NCI-H2081 (cell line): ENCODE measurements at places on chromosomes 13 and 19.

- DNase-seq, result no peak
These were observed 195.1 kb downstream of the RFC3 start for GRCh38 chr13:34013061-34013460.

- DNase-seq, result no peak
These were observed 5.0 kb downstream of the IZUMO4 start for GRCh38 chr19:2101417-2102335.

- no peak for DNase-seq
These were observed at the start of gene SIGLEC6 for GRCh38 chr19:51531349-51532315. Gene SIGLEC6, minus strand, starts transcription at chr19:51531670. Its CDS starts 22 bp downstream, at chr19:51531648.

DNA sequence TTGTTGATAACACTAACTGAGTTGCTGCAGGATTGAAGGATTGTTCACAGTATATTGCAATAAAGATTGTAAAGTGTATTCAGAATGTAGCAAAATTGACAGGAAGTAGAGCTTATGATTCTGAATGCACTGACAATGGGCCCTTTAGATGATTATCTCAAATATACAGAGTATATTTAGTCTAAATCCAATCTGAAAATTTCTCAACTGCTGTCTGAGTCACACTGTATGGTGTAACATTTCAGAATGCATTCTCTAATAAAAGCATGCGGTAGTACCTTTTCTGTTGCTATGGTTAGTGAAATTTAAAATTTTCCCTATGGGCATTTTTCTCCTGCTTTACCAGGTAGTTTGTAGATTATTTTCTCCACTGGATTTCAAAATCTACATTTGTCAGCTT, 365.2 kb downstream of the PCDH17 start:
- DNase-seq, result no peak

DNA sequence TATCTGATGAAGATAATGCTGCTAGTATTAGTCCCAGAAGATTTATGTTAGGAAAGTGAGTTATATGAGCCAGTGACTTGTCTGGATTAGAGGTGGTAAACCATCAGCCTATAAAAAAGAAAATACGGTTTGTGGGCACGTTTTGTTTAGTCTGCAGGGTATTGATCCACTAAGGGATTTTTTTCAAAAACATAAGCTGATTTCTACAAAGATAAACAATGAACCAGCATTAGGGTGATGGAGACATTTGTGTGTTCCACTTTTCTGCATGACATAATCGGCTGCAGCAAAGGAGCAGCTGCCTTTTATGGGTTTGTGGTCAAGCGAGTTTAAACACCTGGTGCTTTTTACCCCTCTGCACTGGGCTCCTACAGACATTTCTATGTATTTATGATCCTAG, 836.4 kb upstream of the GPC6 start:
- DNase-seq, result peak; percentile 88

DNA sequence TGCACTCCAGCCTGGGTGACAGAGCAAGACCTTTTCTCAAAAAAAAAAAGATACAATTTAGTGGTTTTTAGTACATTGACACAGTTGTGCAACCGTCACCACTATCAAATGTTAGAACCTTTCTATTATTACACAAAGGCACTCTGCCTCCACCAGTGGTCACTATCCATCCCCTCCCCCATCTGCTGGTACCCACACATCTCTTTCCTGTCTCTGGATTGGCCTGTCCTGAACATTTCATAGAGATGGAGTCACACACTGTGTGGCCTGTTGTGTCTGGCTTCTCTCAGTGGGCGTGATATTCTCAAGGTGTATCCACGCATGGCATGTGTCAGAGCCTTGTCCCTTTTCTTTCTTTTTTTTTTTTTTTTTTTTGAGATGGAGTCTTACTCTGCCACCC, 11.2 kb downstream of the KDM4B start:
- DNase-seq, result no peak

- no peak for DNase-seq
These were observed 10.8 kb downstream of the TRPM4 start for GRCh38 chr19:49168421-49168820.

DNA sequence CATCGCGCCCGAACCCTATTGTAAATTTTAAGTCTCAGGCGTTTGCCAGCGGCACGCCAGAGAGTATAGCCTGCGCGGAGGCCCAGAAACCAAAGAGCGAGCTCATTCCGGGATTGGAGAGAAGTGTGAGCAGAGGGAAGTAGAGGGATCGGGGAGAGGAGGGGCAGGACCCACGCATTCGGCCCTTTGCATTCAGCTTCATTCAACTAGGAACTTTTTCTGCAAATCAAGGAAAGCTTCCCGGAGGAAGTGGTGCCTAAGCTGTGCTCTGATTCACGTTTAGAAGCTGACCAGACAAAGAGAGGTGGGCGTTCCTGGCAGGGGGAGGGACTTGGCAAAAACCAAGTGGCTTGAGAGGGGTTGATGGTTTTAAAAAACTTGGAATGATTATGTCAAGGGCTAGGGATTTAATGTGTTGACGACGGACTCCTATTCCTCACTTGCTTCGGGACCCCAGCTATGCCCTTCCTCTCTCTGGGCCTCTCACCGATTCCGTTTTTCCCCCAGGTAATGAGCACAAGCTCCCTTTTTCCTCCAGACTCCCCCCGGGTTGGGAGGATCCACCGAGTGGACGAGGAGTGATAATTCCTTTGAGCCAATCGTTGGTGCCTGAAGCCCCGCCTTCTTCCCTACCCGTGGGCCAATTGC, 811 bp upstream of the PRMT1 start:
- peak; percentile 91 for DNase-seq

GRCh38 chr13:85575110-85575509, 224.1 kb downstream of the SLITRK6 start:
- no peak for DNase-seq

DNA sequence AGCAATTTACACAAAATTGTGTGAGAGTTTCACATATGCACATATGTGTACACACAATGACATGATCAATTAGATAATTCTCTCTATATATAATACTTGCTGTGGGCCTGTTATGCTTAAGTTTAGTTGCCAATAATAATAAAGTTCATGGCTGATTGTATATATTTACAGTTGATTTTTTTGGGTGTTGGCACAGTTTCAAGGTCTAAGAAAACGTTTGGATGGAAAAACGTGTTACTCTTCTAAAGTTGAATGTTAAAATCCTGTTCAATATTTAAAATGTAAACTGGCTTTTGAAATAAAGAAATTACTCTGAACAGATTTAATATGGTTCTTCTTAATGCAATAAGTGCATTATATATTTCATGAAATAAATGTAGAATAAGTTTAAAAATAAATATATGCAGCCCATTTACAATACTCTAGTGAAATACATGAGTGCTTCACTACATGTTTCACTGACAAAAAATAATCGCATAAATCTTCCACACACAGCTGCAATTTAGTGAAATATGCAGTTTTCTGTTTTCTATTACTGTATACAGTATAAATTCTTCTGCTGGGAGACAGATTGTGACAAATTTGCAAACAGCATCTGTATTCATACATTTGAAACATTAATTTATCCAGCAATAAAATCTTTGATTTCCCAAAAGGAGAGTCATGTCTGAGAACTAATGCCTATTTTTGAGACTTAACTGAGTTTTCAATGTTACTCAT, 586.9 kb upstream of the KLHL1 start:
- no peak for DNase-seq

DNA sequence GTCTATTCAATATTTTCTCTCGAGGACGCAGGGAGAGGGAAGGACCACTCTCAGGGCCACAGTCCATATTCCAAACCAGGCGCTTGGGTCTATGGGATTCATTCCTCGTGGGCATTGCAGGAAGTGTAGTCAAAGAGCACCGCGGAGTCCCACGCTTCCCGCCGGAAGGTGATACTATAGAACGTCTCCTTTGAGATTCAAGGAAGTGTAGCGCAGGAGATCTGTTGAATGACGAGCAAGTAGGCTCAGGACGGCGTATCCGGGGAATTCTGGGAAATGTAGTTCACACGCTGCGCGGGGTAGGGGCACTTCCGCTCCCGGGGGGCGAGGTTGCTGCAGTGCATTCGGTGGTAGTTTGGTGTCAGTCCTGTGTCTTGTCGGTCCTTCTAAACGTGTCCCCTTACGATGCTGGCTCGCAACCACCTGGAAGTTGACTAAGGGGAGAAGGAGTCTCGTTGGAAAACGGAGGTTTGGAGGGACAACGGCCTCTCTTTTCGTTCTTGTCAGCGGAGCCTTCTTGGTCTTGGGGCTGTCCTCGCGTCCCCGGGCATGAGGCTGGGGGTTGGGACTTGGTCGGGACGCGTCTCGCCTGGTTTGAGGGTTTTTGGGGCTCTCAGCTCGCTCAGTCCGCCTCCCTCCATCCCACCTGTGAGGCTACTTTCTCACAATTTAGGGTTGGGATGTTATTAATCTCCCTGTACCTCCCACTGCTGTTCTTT, at the start of gene ZNF284:
Gene ZNF284 (plus strand): TSS at position 336 of the 719 bp plus-strand sequence. CDS start 4,231 bp downstream, outside the sequence.
- DNase-seq, result peak; percentile 85

DNA sequence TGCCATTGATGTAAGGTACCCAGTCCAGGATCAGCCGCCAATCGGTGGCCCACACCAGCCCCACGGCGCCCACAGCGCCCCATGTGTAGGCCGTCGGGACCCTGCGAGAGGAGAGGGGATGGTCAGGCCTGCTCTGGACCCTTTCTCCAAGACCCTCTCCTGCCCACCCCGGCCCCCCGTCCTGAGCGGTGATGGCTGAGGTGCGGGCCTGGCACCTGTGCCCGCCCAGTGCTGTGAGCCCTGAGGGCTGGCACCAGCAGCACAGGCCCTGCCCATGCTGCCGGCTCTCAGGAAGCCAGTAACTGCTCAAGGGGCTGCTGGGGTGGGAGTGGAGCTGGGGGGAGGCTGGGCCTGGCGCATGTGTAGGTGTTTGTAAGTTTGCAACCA, 5.8 kb downstream of the UQCR11 start:
- no peak for DNase-seq

- DNase-seq, result peak; percentile 7
These were observed 526 bp downstream of the NFIX start for GRCh38 chr19:12995596-12996405.

- no peak for DNase-seq
These were observed 7.6 kb upstream of the GPI start for GRCh38 chr19:34357431-34357830.

- no peak for DNase-seq
These were observed 23.6 kb downstream of the TUBA3C start for GRCh38 chr13:19158006-19158405.

GRCh38 chr13:37546087-37546486, 52.5 kb downstream of the POSTN start:
- no peak for DNase-seq

DNA sequence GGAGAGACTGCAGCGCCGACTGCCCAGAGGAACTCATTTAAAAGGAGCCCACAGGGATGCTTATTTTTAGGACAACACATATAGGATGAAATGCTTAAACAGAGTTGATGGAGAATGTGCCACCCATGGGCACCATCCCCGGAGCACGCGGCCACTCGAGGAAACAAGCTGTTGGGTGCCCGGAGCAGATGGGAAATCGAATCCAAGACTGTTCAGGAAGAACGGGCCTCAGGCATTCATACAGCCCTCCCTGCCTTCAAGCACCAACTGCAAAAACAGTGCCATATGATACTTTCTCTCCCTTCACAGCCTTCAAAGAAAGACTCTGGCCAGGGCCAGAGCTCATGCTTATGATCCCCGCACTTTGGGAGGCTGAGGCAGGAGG, 40.2 kb downstream of the RAB20 start:
- no peak for DNase-seq

- peak; percentile 20 for DNase-seq
These were observed 6.6 kb downstream of the EML2 start for GRCh38 chr19:45632468-45633196.

DNA sequence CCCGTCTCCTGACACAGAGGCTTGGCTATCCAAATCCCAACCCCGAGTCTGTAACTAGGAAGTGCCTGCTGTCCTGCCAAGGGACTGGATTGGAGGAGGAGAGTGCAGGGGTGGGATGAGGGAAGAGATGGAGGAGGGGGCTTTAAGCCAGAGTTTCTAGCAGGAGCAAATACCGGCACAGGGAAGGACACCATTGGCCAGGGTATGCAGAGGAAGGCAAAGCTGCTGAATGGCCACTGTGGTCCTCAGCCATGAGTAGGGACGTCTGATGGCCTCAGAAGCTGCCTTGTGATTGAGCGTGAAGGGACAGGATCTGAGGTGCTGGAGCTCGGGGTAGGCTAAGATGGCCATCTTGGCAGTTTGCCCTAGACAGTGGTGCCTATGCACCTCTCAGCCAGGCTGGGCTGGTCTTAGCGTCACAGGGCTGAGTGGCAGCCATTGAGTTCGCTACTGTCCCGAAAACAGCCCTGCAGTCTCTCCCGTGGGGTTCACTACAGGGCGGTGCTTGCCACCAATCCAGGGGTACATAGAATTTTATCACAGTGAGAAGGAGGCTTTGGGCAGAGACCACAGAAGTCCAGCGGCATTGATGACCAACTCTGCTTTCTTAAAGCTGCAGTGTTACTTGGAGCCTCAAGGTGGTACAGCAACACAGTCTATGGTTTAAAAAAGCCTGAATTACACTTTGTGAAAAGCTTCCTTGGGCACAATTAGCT, 61.8 kb downstream of the AKAP11 start:
- peak; percentile 38 for DNase-seq

- DNase-seq, result peak; percentile 94
These were observed 31.2 kb downstream of the GADD45B start for GRCh38 chr19:2507109-2507508.

DNA sequence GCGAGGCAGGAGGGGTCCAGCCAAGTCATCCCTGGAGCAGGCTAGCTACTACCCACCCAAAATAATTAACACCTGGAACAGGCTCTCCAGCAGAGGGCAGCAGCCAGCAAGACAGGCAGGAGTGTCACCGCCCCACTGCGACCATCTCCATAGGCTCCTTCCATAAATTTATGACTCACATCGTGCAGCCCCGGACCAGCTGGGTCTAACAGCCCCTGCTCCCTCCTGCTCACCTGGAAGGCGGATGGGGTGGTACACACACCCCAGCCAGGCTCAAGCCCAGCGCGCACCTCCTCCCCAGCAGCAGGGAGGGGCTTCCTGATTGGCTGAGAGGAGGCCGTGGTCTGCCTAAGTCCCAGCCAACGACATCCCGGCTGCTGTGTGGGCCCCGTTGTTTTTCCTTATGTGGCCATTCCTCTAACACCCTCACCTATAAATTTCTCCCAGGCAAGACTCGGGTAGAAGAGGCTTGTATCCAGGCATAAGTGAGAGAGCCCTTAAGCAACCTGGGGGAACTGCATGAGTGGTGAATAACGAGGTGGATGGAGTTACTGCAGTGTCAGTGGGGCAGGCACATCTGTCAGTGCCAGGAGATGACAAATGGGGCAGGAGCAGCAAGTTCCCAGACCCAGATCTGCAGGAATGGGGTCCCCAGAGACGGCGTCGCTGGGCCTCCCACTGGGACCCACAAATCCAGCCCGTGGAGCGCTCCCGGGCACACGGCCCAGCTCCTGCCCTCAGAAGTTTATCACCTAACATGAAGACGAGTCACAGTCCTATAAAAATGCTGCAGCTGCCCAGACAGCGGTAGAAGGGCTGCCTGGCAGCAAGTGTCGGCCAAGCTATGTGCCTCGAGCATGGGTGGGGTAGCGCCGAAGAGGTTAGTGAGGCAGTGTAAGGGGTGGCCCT, 43.1 kb downstream of the CEBPG start:
- peak; percentile 64 for DNase-seq

DNA sequence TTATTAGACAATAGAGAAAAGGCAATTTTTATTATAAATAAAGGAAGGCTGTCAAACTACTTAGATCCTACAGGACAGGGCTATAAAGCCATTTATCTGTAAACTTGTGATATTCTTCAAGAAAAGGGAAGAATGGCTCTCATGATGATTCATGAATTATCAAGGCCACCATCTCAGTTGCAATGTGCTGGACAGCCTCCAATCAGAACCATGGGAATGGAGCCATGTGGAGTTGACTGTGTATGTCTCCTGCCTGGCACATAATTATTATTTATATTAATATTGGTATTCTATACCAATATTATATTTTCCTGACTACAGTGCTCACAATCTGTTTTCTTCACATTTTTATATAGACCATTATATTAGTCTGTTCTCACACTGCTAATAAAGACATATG, 560.5 kb upstream of the MIR17HG start:
- DNase-seq, result no peak

- no peak for DNase-seq
These were observed 201.7 kb downstream of the SPRY2 start for GRCh38 chr13:80139196-80139595.
